ENCODE measurements at places on chromosomes 6 and 20.

DNA sequence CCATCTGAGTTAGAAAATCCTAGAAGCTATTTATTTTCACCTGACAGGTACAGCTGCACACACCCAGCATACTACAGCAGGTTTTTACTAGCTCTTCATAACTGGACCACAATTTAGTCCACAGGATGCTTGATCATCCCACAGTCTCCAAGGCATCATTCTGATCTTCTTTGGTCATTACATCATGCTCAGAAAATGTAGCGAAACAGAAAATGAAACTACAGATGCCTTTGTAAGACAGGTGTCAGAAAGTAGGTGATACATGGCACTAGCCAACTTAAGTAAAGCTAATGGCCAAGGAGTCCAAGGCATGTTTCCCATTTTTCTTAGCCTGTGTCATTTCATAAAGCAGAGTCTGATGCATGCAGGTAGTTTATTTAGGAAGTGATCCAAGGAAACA, 102.3 kb downstream of the HTR1B start:
- no peak for DNase-seq

DNA sequence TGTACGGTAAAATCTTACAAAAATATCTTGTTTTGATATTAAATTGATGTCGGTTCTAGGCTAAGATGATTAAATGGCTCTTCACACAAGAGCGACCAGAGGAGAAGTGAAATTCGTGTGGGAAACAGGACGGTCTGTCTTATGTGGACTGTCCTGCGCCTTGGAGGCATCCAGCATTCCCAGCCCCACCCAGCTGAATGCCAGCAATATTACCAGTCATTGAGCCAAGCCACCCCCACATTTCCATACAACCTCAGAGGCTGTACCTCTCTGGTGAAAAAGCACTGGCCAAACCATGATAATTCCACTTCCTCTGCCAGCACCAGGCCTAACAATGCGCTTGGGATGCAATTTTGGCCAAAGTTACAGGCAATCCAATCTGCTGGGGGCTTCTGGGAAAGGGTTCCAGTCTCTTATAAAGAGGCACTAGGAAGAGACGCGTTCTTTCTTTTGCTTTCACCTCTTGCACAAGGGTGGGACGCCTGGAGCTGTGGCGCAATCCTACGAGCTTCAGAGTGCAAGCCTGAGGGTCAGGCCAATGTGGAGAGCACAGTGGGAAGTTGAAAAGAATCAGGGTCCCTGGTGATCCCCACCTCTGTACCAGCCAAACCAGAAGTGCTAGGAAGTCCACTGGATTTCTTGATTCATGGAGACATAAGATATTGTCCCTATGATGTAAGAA, 213.1 kb downstream of the PREX1 start:
- DNase-seq, result no peak

DNA sequence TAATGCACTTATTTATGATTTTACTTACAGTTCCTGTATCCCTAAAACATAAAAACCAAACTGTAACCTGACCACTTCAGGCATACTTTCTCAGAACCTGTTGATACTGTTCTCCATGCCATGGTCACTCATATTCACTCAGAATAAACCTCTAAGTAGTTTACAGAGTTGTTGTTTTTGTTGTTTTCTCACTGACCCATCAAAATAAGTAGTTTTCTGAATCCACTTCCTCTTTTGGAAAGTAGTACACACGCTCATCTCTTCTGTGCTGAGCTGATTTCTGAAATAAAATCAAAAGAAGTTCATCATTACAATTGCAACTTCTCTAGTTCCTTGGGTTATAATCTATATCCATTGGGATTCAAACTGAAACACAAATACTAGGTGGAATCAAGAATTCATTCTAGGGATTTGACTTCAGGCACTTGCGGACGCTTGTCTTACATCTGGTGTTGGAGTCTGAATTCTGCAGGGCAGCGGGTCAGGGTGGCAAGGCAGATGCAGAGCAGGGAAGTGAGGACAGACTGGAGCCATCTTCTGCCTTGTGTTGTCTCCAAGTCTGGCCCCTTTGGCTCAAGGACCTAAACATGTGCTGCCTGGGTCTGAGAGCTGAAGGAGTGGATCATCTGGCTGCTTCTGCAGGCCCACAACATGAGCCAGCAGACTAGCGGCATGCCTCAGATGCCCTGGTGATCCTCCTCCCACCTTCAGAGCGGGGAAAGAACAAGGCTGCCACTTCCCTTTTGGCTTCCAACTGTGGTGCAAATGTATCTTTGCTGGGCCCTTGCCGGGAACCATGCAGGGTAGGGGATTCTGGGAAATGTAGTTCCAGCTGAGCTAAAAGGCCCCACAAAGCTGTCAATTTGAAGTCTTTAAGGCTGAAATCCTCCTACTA, 167.9 kb upstream of the MYLIP start:
- no peak for DNase-seq

DNA sequence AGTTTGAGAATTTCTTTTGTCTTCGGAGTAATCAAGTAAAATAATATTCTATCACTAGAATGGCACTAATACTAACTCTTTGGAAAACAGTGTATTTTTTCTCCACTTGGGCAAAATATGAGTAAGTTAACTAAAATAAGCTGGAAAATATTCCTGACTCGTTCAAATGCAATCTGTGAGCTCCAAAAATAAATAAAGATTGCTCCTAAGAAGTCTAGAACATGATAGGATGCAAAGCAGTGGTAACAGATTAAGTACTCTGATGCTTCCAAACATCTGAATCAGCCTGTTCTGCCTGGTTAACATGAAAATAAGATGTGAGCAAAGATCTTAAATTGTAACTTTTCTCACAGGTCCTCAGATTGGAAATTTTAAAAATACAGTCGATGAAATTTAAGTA, 285.1 kb upstream of the ID4 start:
- DNase-seq, result no peak

DNA sequence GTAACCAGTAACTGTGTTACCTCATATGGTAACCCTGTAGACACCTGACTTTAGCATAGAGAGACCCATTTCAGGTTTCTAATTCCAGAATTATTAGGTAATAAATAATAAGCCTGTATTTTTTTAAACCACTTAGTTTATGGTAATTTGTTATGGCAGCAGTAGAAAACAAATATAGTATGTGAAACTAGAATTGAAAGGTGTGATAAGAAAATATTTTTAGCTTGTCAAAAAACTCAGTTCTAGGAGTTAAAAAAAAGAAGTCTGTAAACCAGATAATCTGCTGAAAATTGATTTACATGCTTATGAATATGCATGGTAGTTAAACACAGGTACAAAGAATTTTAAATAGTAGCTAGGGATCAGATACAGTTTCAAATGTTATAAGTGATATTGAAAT, 695.0 kb upstream of the GJE1 start:
- no peak for DNase-seq

DNA sequence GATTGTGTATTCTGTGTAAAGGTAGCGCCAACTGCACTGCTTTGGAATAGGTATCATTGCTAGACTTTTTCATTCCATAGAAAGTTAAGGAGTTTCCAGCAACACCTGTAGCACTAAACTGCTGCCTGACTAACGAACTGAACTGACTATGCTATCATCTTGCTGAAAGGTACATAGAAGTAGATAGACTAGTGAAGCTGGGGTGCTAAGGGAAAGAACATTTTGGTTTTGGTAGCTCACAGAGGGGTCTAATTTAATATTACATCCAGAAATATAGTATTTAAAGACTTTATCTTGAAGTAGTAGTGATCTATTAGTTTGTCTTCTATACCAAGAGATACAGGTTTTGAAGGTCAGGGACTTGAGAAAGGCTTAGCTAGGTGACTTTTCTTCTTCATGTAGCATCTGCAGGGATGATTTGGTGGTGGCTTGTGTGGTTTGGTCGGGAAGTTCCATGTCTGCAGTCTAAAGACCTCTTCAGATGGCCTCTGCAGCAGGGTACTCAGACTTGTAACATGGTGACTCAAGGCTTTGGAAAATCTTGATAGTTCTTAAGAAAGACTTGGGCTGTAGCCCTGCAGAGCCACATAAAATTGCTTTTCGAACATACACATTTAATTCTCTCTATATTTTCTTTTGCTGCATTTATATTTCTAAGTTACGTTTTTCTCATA, 10.2 kb downstream of the SENP6 start:
- DNase-seq, result no peak

DNA sequence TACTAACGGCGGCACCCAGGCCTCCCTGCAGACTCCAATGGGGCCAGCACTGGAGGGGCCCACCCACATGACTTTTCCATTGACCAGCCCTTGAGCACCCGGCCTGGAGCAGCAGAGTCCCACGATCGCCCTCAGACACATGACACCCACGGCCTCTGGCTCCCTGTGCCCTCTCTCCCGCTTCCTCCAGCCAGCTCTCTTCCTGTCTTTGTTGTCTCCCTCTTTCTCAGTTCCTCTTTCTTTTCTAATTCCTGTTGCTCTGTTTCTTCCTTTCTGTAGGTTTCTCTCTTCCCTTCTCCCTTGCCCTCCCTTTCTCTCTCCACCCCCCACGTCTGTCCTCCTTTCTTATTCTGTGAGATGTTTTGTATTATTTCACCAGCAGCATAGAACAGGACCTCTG, 26.1 kb upstream of the FANCE start:
- no peak for DNase-seq

DNA sequence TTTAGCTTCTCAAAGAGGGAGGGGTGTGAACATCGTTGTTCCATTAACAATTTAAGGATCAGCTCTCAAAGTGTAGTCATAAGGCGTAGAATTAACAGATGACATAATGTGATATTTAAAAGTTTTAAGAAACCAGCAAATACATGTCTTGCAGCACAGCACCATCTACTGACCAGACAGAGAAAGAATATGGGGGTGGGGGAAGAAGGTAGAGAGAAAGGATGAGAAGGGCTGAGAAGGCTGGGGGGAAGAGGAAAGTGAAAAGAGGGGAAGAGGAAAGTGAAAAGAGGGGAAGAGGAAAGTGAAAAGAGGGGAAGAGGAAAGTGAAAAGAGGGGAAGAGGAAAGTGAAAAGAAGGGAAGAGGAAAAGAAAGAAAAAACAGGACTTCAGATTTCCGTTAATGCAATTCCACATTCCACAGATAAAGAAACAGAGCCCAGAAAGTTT, 80.9 kb downstream of the HAO1 start:
- DNase-seq, result no peak

- no peak for DNase-seq
Observed at GRCh38 chr6:113122060-113122459, 735.1 kb upstream of the MARCKS start.

GRCh38 chr6:24307881-24308280, 50.0 kb downstream of the DCDC2 start:
- DNase-seq, result no peak

DNA sequence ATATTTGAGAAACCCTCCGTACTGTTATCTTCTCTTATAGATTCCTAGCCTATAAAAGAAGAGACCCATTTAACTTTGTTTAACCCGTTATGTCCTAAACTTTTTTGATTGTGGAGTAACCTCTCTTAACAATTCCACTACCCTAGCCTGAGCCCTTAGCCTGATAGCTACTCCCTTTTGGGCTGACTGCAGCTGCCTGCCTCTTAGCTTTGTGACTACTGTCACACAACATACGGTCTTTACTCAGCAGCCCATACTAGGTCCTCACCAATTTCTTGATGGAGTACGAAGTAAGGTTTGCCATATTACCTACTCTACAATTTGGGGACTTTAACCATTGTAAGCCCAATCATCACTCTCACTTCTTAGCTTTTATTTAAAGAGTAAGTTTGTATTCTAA, 72.7 kb downstream of the QRSL1 start:
- DNase-seq, result no peak

DNA sequence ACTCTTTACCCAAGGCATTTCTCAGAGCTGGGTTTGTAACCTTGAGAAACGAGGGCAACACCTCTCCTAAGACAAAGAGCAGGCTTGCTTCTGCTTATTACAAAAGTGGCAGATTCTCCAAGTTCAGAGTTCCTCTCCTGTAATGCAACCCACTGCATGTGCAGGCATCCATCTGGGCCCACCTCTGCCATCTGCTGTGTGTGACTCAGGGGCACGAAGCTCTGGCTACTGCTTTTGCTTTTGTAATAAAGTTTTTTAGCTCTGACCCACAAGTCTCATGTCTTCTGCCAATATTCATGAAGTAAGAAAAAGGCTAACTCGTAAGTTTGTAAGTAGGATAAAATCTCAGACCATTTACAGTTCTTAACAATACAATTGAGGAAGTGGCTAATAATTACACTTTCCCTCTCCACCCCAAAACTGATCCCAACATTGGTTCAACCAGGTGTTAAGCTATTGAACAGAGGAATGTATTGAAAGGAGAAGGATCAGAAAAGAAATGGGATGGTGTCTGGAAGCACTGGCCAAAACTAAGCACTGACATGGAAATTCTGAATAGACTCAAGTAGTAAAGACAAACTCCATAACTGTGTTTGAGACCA, 51.7 kb upstream of the SMLR1 start:
- DNase-seq, result no peak

DNA sequence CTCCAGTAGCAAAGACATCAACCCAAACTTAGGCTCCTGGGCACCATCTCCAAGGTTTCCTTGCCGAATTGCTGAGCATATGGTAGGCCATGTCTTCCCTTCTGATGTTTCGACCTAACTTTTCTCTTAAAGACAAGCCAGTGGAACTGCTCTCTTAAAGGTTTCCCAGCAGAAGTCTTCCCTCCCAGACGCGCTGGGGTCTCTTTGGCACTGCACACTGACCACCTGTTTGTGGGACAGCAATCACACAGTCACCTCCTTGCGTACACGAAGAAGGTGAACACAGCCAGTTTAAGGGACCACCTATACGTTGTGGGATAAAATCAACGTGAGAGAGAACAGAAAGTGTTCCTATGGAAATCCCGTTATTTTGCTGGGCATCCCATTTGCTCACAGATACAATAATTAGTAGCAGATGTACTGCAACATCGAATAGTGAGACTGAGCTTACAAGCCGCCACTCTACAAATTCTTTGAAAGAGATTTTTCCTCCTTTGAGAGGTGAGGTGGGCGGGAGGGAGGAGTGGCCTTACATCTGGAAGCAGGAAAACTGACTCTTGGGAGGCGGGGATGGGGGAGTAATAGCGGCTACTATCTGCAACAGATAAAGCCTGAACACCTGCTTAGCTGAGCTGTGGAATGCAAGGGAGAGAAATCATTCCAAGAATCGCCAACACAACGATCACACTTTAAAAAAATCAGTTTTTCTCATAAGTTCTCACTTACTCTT, 9.9 kb downstream of the GRIK2 start:
- no peak for DNase-seq

- DNase-seq, result no peak
Observed at GRCh38 chr20:63955281-63955826, 862 bp downstream of the UCKL1 start.

DNA sequence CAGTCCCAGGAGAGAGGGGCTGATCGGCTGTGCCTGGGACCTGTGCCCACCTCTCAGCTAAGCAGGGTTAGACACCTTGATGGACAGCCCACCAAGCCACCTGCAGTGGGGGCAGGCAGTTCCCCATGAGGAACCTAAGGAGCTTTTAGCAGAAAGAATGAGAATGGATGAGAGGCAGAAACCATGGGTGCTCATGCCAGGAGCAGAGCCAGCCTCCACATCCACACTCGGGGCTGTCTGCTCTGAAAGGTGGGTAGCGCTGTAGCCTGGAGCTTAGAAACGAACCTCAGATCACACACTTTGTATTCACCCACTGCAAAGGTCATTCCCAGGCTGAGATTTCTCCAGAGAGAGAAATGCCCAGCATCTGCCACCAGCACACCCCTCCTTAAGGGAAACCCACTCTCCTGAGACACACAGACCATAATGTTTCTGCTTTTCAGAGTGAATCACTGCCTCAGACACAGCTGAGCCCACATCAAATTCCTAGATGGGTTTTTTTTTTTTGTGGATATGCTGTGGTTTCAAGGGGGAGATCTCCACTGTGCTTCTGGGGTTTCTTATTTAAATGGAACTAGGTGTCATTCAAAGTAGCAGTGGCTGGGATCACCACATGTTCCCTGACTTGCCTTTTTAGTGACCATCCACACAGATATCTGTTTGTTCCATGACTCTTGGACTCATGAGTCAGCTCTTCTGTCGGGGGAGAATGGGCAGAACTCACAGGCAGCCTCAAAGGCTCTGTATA, 218.9 kb downstream of the EYA2 start:
- DNase-seq, result no peak
